Activated CD4-positive, alpha-beta T cell treated with anti-CD3 and anti-CD28 coated beads, Interleukin-2, amount 10 ng/mL, durations not matched to agents 7 days and 5 days (primary cell): ENCODE measurements at places on chromosomes 5 and 9. TPM values are rescaled to one million over a fixed set of nuclear protein-coding genes. Genes with fewer than 3 reads are reported as not detected.

- H3K27ac ChIP-seq: no peak overlapping the region
- no peaks in the 10 kb centered on the region for H3K27me3 ChIP-seq
- H3K4me1 ChIP-seq: no peaks in the 10 kb centered on the region
These were observed 162.3 kb downstream of the ICE1 start for GRCh38 chr5:5584751-5585150.

NTRK2 gene
- total RNA-seq: 2.3 TPM

DNA sequence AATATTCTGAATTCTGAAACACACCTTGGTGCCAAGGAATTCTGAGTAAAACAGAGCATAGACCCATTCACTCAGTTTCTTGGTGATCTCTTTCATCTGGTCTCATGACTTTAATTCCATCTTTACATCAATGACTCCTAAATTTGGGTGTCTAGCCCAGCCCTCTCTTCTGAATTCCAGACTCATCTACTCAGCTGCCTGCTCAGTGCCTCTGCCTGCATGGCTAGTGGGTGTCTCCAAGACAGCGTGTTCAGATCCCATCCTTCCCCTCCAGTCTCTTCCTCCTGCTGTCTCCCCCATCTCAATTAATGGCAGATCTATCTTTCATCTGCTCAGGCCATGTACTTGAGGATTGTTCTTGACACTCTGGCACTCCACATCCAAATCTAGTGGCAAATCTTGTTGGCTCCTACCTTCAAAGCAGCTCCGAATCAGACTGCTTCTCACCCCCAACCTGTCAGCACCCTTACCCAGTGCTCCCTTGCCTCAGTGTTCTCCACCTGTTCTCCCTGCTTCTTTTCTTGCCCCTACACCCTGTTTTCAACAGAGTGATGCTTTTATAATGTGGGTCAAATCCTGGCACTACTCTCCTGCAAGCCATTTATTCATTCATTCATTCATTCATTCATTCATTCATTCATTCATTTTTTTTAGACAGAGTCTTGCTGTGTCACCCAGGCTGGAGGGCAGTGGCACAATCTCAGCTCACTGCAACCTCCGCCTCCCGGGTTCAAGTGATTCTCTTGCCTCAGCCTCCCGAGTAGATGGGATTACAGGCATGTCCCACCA, 5.3 kb downstream of the CAVIN4 start:
- peaks cover 2% of the 10 kb centered on the region for H3K27me3 ChIP-seq
- H3K27ac ChIP-seq: no peak overlapping the region
- no peak for DNase-seq
- no peak overlapping the region for H3K4me3 ChIP-seq
- no peaks in the 10 kb centered on the region for H3K36me3 ChIP-seq

DNA sequence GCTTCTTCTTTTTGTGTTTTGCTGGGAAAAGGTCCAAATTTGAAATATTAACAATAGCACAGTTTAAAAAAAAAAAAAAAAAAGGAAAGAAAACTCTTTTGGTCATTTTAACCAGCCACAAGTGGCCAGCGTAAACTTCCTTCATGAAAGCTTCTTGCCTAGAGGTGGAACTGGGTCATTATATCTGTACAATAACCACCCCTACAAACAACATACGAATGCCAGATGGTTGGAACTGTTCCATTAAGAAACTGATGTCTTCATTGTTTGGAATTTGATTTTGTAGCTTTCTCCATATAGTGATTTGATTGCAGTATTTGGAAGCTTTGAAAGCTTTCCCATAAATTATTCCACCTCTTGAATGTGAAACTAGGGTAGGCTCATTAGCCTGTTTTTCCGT, 18.3 kb upstream of the LPAR1 start:
- DNase-seq: no peak
- H3K4me1 ChIP-seq: no peaks in the 10 kb centered on the region
- no peak overlapping the region for H3K27ac ChIP-seq
- H3K4me3 ChIP-seq: no peak overlapping the region

RPP25L gene
- 26.8 TPM for total RNA-seq

DNA sequence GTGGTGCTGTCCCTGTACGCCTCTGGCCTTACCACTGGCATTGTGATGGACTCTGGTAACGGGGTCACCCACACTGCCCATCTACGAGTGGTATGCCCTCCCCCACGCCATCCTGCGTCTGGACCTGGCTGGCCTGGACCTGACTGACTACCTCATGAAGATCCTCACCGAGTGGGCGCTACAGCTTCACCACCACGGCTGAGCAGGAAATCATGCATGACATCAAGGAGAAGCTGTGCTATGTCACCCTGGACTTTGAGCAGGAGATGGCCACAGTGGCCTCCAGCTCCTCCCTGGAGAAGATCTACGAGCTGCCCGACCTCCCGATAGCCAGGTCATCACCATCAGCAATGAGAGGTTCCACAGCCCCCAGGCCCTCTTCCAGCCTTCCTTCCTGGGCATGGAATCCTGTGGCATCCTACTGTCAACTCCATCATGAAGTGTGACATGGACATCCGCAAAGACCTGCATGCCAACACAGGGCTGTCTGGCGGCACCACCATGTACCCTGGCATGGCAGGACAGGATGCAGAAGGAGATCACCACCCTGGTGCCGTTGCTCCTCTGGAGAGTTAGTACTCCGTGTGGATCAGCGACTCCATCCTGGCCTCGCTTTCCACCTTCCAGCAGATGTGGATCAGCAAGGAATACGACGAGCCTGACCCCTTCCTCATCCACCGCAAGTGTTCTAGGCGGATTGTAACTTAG, 434.2 kb upstream of the RGMB start:
- H3K36me3 ChIP-seq: no peaks in the 10 kb centered on the region
- no peak for DNase-seq
- no peak overlapping the region for H3K27ac ChIP-seq
- no peaks in the 10 kb centered on the region for H3K27me3 ChIP-seq
- H3K4me1 ChIP-seq: no peaks in the 10 kb centered on the region

DNA sequence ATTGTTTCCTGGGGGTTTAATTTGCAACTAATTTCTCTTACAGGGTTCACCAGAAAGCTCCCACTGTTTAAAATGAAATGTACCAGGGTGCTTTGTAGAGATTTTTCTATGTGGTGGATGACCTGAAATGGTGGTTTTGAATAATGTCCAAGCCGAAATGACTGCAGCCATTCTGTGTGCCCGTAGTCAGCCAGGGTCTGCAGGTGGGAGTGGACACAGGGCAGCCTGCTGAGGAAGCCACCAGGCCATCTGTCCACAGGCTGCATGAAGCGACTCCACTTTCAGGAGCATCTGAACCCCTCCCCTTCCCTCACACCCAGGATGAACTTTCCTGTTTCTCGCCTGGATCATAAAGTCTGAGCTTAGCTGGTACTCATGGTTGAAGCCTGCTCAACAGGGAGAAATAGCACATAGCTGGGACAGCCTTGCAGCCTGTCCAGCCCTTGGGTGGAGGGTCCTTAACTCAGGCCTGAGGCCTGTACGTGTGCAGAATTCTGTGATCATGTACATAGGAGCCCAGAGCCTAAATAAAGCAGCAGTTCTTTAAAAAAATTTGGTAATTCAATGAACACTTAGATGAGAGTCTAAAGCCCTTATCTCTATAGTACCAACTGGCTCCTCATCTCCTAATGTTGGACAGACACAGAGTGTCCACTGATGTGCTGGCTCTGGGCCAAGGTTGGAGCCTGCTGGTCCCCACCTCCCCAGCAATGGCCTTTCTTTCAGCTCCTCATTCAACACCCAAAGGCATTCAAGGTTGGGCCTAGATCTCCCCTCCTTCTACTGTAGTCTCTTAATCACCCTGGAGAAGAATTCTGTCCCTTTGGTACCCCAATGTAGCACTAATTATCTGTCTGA, 72.8 kb downstream of the SHB start:
- H3K27ac ChIP-seq: no peak overlapping the region
- H3K4me1 ChIP-seq: peaks cover 23% of the 10 kb centered on the region
- no peaks in the 10 kb centered on the region for H3K27me3 ChIP-seq
- H3K4me3 ChIP-seq: no peak overlapping the region

DNA sequence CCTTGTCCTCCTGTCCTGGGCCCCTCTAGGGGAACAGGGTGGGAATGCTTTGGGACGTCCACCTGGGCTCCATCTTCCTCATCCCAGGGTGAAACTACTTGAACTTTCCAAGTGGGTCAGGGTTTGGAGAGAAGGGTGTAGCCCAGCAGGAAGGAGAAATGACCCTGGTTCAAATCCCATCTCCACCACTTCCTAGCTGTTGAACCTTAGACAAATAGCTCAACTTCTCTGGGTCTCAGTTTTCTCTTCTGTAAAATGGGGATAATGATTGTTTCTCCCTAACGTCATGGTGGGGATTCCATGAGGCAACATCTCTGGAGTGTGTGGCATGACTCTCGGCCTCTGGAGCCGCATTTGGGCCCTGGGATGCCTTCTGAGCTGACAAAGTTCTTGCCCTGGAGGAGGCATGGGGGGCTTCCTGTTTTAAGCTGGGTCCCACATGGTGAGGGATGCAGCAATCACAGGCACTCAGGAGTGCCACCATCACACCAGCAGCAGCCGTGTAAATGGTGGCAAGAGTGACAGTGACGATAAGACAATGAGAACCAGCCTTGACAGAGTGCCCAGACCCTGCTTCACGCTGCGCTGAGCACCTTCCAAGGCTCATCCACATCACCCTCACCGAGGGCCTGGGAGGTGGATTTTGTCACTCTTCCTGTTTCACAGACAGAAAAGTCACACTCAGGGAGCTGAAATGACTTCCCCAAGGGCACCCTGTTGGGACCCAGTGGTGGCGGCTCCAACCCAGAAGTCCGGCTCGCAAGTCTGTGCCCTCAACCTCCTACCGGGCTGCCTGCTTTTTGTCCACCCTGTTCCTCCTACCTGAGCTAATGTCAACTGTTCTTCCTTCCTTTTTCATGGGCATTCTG, 69.5 kb upstream of the IER5L start:
- peaks cover 4% of the 10 kb centered on the region for H3K4me1 ChIP-seq
- H3K4me3 ChIP-seq: no peak overlapping the region
- no peak for DNase-seq
- H3K27ac ChIP-seq: no peak overlapping the region
- H3K27me3 ChIP-seq: peaks cover 11% of the 10 kb centered on the region

DNA sequence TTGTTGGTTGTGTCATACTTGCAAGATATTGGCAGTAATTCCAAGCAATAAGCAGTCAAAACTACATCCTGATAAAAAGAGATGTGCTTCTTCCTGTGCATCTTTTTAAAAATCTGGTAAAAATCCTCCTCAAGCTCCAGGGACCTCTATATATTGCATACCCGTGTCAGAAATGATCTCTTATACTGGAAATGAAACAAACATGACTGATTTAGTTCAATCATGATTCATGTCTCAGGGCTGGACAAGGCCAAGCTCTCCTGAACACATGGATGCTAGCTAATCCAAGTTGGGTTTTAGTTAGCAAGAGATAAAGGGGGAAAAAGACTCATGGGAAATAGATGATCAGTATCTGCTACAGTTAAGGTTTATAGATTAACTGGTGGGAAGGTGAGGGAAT, 69.3 kb downstream of the CCDC192 start:
- H3K4me3 ChIP-seq: no peak overlapping the region
- no peaks in the 10 kb centered on the region for H3K4me1 ChIP-seq
- H3K36me3 ChIP-seq: no peaks in the 10 kb centered on the region

FAM221B gene
- not detected for total RNA-seq

COL15A1 gene
- total RNA-seq: 0.07 TPM

DNA sequence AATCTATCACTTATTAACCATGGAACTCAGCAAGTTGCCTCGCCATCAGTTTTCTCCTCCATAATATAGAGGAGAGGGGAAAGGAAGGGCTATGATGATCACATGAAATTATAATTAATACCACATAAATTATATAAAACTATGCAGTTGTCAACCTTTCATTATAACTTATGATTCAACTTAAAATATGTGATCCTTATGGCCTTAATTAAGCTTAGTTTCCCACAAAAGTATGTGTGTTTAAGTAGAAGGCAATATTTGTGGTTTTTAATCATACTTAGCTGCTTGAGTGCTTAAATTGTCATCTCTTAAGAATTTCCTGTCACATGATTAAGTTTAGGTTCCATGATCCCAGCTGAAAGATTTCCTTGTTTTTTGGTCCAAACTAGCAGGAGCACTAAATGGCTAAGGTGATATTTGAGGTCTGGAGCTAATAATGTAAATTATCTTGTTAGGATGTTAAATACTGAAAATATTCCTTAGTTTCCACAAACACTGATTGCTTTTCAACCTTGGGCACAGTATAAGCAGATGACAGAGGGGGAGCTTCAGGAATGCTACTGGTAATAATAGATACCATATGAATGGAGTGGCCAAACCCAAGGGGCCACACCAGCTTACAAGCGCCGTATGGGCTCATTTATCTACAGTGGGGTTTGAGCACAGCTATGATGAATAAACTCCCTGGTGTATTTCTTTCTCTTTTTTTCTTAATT, 26.4 kb upstream of the F2R start:
- peaks cover 63% of the 10 kb centered on the region for H3K36me3 ChIP-seq
- no peak overlapping the region for H3K27ac ChIP-seq
- H3K27me3 ChIP-seq: no peaks in the 10 kb centered on the region
- H3K4me3 ChIP-seq: no peak overlapping the region
- no peak for DNase-seq

DNA sequence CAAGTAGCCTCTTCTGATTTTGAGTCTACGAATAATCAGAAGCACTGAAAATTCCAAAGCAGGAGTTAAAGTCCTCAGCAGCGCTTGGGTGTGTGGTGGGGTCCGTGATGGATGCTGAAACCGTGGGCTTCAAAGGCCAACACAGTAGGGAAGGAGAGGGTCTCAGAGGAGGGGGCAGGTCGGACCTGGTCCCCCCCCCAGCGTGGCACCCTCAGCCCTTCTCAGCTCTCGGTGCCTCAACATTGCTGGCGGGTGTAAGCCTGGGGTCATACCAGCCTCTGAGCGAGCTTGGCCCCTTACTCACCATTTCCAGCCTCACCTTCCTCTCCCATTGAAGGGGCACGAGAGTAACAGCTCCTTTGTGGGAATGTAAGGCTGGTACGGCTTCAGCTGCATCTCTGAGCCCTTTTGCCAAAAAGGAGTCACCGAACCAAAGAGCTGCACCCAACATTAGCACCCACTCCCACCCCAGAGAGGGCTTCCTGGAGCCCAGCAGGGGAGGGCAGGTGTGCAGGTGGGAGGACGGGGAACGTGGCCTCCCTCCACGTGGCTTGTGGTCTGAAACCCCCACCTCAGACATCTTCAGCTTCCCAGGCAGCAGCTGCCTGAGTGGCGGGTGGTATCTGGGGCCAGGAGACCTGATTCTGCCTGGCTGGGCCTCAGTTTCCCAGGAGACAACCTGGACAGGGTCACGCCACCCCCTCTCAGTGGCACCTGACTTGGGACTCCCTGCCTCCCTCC, 6.7 kb upstream of the LCN1 start:
- H3K36me3 ChIP-seq: no peaks in the 10 kb centered on the region
- H3K27ac ChIP-seq: no peak overlapping the region
- no peak overlapping the region for H3K4me3 ChIP-seq
- H3K27me3 ChIP-seq: peaks cover 8% of the 10 kb centered on the region
- no peak for DNase-seq

GLRA1 gene
- total RNA-seq: not detected

- H3K4me1 ChIP-seq: peaks cover 22% of the 10 kb centered on the region
- H3K36me3 ChIP-seq: peaks cover 10% of the 10 kb centered on the region
- H3K27me3 ChIP-seq: no peaks in the 10 kb centered on the region
These were observed 722 bp downstream of the TBC1D9B start for GRCh38 chr5:179906795-179907555.

SLC25A2 gene
- 0.42 TPM for total RNA-seq

STKLD1 gene
- total RNA-seq: 0.65 TPM

PCDHGA6 gene
- total RNA-seq: not detected

PKD2L2 gene
- not detected for total RNA-seq

GRCh38 chr9:35690614-35691333, 1.0 kb upstream of the TPM2 start:
- no peaks in the 10 kb centered on the region for H3K27me3 ChIP-seq
- peak overlapping the region; percentile 64 for H3K27ac ChIP-seq

- no peak overlapping the region for H3K4me3 ChIP-seq
- no peak overlapping the region for H3K27ac ChIP-seq
- peaks cover 15% of the 10 kb centered on the region for H3K27me3 ChIP-seq
- H3K4me1 ChIP-seq: peaks cover 13% of the 10 kb centered on the region
- no peaks in the 10 kb centered on the region for H3K36me3 ChIP-seq
- DNase-seq: no peak
These were observed 6.8 kb upstream of the C9orf152 start for GRCh38 chr9:110214586-110215355.

HEMGN gene
- 2.2 TPM for total RNA-seq
